ENCODE measurements at places on chromosomes 1 and 21.

DNA sequence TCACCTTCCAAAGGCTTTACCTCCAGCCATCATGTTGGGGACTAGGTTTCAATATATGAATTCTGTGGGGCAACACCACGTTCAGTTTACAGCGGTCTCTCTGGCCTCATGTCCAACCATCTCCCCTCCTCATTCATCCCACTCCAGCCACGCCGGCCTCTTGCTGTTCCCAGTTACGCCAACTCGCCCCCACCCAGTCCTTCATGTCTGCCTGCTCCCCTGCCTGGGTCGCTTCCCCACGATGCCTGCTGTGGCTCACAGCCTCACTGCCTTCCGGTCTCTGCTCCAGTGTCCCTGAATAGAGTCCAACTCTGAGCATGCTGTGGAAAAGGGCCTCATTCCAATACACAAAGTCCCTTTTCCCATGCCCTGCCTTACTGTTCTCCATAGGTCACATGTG, 193.8 kb downstream of the KIF26B start:
- no peak for DNase-seq

DNA sequence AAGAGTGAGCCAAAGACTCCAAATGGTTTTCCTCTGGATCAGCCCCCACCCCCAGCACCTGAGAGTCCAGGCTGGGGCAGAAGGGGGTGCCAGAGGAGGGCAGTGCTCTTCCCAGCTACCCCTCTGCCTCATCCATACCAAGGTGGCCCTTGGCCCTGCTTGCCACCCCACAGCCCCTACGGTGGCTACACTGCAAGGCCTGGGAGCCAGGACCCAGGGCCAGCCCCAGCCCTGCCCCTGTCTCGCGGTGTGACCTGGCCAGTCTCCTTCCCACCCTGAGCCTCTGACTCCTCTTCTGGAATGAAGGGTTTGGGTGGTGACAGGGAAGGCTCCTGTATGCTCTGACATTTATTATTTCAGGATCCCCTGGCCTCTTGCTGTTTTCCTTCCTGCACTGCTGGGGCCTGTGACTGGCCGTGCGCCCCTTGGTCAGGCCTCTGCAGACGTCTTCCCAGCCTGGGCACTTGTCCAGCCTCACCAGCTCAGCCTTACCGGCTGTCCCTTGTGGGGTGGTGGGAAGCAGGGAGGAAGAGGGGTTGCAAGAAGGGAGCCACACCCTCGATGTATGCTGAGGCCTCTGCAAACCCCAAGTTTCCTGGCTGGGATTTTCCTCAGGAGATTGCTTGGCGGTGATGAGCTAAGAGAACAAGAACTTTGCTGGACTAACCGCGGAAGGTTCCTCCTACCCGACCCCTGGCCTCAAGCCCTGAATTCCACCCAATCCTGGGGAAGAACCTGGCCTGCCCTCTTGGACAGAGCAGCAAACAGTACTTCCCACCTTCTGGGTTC, 13.5 kb downstream of the ASAP3 start:
- DNase-seq, result no peak

GRCh38 chr21:37454869-37455503, 88.4 kb downstream of the DYRK1A start:
- no peak for DNase-seq

- no peak for DNase-seq
These were observed 111.4 kb upstream of the TIAM1 start for GRCh38 chr21:31455506-31455905.

DNA sequence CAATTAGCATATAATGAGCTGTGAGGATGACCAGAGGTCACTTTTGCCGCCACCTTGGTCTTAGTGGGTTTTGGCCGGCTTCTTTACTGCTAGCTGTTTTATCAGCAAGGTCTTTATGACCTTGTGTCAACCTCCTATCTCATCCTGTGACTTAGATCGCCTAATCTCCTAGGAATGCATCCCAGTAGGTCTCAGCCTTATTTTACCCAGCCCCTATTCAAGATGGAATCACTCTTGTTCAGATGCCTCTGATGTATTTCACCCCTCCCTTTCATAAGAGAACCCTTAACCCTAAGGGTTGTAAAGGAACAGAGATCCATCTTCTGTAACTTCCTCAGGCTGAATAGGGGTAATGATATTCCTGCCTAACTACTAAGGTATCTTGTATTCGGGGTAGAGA, 58.9 kb upstream of the PALMD start:
- DNase-seq, result no peak

- no peak for DNase-seq
These were observed 175.6 kb upstream of the DAB1 start for GRCh38 chr1:57599236-57599994.

GRCh38 chr1:65526049-65526556, 105.6 kb downstream of the LEPR start:
- DNase-seq, result no peak

GRCh38 chr1:174051956-174052355, 29.8 kb upstream of the RC3H1 start:
- no peak for DNase-seq

- no peak for DNase-seq
These were observed 369.5 kb upstream of the LYPLAL1 start for GRCh38 chr1:218804014-218804785.

GRCh38 chr1:11355559-11356475, 82.8 kb downstream of the UBIAD1 start:
- DNase-seq, result no peak

DNA sequence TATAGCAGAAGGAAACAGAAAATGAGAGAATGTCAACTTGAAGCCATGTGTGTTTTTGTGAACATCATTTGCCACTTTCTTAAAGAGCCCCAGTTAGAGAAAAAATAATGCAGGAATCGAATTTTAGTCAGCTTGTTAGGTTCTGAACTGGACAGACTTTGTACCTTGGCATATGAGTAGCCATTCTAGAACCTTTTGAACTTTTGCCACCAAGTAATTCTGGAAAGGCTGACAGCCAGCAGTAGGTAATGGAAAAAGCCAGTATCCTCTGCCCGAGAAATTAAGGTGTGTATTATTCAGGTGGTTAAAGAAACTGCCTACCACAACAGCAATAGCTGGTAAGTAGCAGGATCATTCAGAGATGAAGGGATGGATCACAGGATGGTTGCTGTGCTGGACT, 20.7 kb downstream of the LRRC8D start:
- no peak for DNase-seq

GRCh38 chr1:36116901-36117300, 8.1 kb downstream of the COL8A2 start:
- DNase-seq, result no peak

GRCh38 chr1:161506336-161507223, 1.3 kb downstream of the FCGR2A start:
- DNase-seq, result no peak

DNA sequence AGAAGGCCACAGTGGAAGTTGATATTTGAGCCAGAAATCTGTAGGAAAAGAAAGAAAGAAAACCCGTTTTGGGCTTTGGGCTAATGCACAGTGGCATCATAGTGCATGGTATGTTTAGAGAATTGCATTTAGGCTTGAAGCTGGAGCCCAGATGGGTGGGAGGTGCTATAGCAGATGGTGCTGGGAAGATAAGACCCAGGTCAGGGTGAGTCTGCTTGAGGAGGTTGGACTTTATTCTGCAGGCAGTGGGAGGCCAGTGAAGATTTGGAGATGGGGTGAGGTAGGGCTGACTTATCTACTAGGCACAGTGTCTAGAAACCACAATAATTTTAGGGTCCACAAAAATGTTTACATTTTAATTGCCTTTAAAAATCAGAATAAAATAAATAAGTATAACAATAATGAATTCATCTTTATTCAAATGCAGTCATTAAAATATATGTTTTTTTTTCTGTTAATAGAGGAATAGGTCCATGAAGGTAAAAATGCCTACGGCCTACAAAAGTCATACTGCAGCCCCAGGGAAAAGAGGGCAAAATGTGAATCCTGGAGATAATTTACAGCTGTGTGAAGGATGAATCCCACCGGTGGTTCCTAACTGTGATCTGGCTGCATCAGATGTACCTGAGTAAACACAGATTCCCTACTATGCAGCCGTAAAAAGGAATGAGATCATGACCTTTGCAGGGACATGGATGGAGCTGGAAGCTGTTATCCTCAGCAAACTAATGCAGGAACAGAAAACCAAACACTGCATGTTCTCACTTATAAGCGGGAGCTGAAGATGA, 8.7 kb downstream of the DNAJC6 start:
- DNase-seq, result no peak

- DNase-seq, result no peak
These were observed 30.1 kb downstream of the KCNAB2 start for GRCh38 chr1:6075748-6076147.

DNA sequence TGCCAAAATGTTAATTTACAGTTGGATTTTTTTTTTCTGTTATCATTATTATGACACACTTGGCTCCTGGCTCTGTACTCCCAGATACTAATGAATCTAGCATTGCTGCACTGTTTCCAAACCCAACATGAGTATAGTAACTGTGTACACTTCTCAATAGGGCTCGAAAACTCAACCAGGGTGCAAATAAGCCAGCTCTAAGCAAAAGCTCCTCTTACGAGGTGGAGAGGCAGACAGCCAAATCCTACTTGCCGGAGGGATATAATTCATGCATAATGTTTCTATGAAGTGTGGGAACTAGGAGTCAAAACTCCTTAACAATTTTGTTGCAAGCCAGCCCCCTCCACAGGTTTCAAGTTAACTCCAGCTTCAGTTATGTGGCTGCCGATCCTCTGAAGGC, 510.4 kb upstream of the ZP4 start:
- DNase-seq, result no peak

GRCh38 chr21:44726826-44727225, 15.5 kb upstream of the TSPEAR start:
- no peak for DNase-seq
